ENCODE measurements at places on chromosomes 3 and 15.

DNA sequence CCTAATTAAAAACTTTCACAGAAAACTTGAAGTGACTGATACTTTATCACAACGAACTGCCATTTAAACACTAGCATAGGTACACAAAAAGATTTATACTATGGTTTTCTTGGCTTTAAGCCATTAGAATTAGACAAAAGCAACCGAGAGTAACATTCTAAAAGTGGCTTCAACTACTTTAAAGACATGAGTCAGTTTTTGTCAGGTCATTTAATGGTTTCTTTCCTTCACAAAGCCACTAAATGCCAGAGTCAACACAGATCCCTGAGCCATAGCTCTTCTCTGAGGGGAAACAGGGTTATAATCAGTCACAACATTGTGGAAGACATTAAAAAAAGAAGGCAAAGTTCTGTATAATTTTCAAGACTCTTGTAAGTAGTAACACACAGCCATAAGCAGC, 54.6 kb downstream of the CAPN3 start:
- no peak for DNase-seq

GRCh38 chr3:136353461-136353860, 103.3 kb downstream of the PCCB start:
- no peak for DNase-seq

GRCh38 chr15:28885630-28886430, at the start of gene APBA2:
TSS of gene APBA2 (plus strand) at chr15:28885974. CDS start at chr15:29053885, 167,911 bp downstream.
- peak; percentile 65 for DNase-seq

DNA sequence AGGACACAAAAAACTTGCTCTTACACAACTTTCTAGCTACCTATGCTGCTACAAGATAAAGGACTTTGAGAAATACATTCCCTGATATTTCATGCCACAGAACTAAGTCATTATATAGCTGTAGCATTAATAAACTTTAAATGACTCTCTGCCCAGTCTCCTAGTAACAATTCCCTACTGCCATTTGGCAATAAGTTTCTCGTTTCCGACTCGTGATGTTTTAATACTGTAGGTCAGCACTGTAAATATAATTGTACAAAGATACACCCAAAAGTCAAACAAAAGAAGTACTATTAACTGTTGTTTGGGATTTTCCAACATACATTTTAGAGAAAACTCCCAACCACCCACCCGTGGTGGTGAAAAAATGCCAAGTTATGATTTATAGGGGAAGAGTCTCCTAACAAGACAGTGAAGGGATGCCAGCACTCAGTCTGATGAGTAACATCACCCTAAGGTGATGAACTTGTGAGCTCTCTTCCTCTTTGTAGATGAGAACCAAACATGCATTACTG, 132.2 kb downstream of the DUT start:
- no peak for DNase-seq

DNA sequence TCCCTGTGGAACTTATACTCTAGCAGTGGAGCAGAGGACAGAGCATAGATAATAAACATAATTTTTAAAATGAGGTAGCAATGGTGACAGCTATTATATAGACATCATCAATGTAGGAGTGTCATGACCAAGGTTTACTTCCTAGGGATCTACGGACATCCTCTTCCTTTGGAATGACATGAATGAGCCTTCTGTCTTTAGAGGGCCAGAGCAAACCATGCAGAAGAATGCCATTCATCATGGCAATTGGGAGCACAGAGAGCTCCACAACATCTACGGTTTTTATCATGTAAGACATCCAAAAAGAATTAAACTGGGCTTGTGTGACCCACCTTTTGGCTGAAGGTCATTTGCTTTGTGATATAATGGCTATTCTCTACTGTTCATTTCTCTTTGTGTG, 30.1 kb upstream of the CAPN3 start:
- no peak for DNase-seq

DNA sequence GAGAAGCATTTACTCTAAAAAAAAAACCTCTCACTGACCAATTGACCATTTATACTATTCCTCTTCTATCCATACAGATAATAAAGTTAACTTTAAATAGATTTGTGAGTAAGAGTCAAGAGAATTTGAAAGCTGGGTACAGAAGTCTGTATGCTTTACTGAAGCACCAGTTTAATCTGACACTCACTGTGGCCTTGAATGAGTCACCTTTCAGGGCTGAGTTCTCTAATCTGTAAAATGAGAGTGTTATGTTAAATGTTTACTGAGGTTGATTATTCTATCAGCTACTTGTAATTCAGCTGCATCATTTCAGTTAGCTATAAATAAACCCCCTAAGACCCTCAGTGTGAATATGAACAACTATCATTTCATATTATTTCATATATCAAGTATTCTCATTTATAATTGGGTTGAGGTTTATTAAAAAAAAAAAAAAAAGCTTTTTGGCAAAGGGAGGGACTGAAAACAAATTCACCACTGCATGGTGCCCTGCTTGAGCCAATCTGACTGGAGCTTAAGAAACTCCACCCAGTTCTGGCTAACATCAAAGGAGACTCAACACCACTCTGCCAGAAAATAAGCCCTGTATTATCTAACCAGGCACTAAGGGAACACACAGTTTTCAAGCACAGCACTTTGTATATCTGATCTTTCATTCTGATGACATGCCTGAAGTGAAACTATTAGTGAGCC, 2.8 kb downstream of the MAP4 start:
- no peak for DNase-seq

DNA sequence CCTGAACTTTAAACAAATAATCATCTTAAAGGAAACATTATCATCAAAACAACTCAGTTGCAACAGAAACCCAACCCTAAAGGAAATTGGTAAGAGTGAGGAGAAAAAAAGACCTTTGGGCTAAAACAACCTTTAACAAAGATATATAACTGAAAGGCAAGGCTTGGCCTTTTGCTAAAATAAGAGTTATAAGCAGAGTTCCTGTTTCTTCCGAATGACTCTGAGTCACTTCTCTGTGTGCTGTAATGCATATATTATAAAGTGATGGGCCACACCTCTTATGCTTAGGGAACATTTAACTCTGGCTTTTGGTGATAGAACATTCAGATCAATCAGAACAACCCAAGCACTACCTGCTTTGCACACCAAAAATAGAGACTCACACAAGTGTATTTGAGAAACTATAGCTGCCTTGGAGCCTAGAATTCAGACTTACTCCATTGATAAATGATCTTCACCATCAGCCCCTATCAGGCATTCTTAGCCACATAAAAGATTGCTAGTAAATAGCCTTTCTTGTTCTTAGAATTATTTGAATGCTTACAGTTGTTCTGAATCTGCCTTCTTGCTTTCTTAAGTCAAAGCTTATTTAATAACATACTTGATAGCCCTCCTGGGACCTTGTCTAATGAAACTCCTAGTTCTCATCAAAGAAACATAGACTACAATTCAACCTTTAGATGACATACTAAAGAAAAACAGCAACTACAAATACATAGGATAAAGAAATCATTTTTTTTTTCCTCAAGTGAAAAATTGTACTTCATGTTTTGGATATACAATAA, 294.2 kb upstream of the SEMA6D start:
- DNase-seq = no peak
